NCI-H69 (cell line): ENCODE measurements at places on chromosomes 11 and 22.

- DNase-seq, result no peak
Measured at GRCh38 chr11:67490727-67491065, 7.9 kb downstream of the AIP start.

DNA sequence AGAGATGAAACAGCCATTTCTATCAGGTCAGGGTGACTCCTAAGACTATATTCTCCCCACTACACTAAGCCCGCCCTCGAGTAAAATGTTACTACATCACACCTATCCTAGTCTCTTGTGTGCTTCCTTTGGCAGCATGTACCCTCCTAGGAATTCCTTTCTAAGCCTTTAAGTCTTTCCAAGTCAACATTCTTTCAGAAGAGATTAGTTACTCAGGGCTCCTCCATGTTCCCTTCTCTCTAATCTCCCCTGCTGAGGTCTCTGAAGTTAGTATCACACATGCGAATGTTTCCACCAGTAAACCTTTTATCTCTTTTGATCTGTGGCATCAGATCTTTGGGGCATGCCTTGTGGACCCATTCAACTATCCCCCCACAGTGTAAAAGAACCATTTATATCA, 873.7 kb upstream of the FAT3 start:
- DNase-seq, result no peak

DNA sequence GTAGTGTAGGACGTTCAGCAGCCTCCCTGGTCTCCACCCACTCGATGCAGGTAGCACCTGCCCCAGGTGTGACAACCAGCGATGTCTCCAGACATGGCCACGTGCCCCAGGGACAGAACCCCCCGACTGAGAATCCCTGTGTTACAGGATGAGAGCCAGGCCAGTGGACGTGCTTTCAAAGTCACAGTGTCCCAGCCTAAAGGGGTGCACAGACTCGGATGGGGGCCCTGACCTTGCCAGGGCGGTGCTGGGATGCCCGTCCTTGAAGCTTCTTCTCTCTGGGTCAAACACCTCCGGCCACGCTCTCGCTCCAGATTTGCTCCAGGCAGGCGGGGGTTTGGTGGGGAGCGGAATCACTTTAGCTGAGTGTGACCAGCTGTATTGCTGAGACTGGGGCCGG, 23.3 kb upstream of the GAL start:
- no peak for DNase-seq

DNA sequence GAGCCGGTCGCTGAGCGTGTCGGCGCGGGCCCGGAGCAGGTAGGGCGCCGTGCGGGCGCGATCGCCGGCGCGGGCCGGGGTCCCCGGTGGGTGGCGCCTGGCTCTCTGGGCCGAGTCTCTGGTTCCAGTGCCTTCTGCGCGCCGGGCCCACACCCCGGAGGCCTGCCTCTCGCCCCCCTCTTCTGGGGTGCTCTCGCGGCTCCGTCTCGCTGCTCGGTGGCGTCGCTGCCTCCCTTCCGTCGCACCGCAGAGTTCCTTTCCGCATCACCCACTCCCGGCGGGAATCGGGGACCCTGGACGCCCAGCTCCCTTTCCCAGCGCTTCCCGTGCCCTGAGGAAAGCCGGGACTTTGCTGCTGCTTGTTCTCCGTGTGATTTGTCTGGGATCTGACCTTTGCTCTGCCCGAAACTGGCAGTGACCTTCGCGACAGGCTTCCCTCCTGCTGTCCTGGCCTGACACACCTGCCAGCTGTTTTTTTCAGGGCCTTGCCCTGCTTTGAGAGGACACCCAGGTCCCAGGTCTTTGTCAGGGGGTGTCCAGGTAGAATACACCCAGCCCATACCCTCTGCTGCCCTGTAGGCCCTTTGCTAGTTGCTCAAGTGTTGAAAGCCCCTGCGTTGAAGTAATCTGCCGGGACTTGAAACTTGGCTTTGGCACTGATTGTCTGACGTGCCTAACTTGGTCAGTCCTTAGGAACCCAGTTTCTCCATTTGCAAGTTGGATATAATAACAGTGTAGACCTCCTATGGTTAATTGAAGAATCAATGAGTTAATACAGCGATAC, 711 bp downstream of the FDX1 start:
- DNase-seq, result peak; percentile 75

- peak; percentile 86 for DNase-seq
Measured at GRCh38 chr11:45511566-45511965, 153.9 kb downstream of the CHST1 start.

DNA sequence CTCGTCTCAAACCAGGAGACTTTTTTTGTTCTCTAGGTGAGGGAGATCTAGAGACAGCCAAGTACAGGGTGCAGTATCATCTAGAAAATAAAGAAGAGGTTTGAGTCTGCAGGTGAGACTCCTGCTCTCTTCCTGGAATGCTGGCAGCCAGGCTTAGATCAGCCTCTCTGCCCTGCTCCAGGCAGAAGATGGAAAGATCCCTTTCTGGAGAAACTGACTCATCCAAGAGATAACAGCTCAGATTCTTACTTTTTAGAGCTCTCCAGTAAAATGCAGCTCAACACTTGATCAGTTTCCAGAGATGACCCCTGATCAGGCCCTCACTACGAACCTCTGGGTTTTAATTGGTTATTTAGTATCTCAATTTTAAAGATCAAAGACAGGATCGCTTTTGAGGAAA, 44.6 kb upstream of the EHF start:
- no peak for DNase-seq

DNA sequence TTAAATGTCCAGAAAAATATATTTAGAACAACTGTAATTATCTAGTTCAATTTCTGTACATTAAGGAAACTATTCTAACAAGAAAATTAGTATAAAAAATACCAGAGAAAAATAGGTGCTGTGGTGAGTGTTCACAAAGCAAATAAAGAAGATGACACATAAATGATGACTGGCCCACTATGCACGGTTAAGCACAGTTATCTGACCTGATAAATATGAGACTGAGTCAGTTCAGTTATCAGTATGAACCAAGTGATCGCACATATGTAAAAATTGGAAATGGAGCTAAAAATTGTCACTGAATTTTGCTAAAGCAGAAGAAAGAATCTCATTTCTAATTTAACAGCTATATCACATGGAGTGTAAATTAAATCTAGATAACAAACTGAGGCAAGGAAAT, 18.8 kb upstream of the MAML2 start:
- DNase-seq, result no peak

GRCh38 chr22:16975155-16975885, 32.7 kb downstream of the GAB4 start:
- DNase-seq, result no peak

- DNase-seq, result no peak
Measured at GRCh38 chr11:657691-658126, 20.6 kb downstream of the DRD4 start.
